ENCODE measurements at places on chromosomes 4 and X. TPM values are rescaled to one million over a fixed set of nuclear protein-coding genes. Genes with fewer than 3 reads are reported as not detected.

DNA sequence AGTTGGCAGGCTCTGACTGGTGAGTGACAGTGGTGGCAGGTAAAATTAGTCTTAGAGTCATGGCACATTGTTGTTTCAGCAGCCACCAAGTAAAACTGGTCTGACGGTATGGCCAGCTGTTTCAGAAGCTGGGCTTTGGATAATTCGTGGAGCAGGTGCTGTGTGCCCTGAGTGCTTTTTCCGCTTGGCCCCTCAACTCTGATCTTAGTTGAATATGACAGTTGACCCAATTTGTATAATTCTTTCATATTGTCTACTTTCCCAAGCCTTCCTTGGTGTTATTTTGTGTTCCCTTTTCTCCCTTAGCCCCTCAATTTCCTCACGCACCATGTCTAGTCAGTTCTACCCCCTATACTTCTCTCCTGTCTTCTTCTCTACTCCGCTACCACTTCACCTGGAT is 32.0 kb downstream of the CDS1 start:
- no peak for DNase-seq

GRCh38 chr4:145786261-145786660 is 106.3 kb downstream of the C4orf51 start:
- no peak for DNase-seq

DNA sequence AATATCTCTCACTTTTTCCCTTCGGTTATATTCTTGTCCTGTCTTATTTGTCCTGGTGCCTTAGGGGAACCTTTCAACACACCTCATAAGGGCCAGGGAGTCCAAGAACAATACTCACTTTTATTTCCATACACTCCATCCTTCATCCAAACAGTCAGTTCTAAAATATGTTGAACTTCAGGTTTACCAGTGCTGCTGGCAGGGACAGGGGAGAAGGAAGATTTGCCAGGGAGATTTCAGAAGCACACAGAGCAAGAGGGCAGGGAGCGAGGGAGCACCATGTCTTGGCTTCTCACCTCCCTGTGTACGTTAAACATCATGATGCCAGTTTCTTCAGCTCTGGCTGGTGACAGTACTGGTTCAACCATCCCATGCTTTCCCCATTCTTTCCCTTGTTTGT is 631.1 kb upstream of the FAT1 start:
- no peak for DNase-seq

The H2AZ1 gene
- 407 TPM for polyA plus RNA-seq

GRCh38 chr4:72468904-72469502 is 100.0 kb downstream of the ADAMTS3 start:
- no peak for DNase-seq

DNA sequence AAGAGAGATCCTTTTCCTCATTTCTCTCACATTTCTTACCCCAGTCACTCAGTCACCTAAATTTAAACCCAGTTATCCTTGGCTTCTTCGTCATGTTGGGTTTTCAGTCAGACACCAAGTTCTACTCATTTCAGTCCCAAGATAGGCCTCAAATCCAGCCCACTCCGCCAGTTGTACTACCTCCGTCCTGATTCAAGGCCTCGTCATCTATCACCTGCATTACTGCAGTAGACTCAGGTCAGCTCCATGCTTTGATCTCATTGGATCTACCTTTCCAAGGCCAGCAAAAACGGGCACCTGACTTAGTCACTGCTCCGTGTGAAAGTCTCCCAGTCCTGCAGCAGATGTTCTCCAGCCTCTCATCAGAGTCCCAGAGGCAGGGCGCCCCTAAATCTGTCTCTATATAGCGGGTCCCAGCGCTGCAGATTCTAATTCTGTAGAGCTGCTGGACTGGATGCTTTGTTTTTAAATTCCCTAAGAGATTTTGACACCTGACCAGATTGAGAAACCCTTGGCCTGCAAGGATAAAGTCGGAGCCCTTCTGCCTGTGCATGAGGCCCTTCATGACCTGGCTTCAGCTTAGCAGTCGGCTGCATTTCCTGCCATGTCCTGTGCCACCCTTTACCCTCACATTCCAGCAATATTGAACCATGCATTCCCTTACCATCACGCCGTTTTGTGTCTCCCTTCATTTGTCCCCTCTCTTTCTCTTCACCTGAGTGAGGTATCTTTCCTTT is 53.7 kb downstream of the ZFX start:
- no peak for DNase-seq

GRCh38 chr4:102807345-102807744 is 20.0 kb downstream of the UBE2D3 start:
- no peak for DNase-seq

The FAM184B gene
- polyA plus RNA-seq = 0.73 TPM

The ZFP92 gene
- polyA plus RNA-seq = 1.0 TPM

DNA sequence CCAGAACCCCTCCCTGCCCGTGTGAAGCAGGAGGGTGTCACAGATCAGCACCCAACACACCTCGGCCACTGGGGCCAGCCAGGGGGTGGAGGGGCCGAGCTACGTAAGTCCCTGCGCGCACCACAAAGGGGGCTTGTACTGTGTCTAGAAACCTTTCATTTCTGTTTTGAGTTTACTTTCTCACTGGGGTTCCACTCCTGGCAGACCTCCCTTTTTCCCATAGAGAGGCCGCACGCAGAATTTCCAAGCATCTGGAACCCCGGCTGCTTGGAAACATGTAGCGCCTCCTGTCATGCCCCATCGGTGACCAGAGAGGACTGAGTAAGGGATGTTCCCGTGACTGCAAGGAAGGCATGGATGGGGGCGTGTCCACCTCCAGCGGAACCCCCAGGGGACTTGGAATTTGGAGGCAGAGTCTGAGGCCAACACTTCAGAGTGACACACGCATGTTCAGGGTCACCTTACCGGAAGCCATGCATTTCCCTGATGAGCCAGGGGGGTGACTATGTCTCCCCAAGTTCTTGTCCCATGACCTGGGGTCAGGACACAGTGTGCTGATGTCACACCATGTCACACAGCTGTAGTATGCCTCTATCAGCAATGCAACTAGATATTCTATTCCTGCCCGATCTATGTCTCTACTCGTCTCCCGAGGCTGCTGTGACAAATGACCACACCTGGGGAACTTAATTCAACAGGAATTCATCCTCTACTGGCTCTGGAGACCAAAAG is 105.3 kb downstream of the DHRSX start:
- no peak for DNase-seq

The SCFD2 gene
- 14.8 TPM for polyA plus RNA-seq

GRCh38 chrX:56248492-56248891 is 16.3 kb downstream of the KLF8 start:
- DNase-seq = no peak

GRCh38 chrX:114841051-114841450 is 176.4 kb downstream of the IL13RA2 start:
- no peak for DNase-seq

DNA sequence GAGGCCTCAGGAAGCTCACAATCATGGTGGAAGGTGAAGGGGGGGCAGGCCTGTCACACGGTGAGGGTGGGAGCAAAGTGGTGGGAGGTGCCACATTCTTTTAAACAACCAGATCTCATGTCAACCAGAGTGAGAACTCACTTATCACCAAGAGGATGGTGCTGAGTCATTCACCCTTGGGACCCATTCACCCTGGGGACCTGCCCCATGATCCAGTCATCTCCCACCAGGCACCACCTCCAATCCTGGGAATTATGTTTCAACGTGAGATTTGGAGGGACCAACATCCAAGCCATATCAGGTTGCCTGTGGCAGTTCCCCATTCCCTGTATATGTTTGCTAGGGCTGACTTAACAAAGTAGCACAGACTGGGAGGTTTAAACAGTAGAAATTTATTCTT is 318.4 kb upstream of the CLNK start:
- no peak for DNase-seq

DNA sequence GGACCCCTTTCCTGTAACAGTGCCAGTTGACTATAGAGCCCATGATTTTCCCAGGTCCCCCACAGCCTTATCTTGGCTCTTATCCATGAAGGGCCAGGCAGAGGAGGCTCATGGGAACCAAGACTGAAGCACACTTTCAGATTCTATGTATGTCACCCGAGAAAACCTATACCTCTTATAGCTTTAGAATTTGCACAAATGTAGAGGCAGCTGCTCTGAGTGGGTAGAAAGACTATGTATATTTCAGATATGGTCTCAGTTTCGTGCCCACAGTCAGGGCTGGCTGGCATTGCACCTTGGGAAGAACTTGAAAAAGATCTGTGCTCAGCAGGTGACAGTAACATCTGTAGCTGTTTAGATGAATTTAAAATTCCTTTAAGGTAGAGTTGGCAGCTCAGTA is 8.3 kb upstream of the LNX1 start:
- no peak for DNase-seq

- no peak for DNase-seq
Measured at GRCh38 chrX:65609237-65609636, 58.2 kb upstream of the MSN start.

- DNase-seq = no peak
Measured at GRCh38 chrX:111041018-111041462, 55.0 kb upstream of the PAK3 start.

The PRPS2 gene
- polyA plus RNA-seq = 114 TPM

GRCh38 chrX:108412783-108413182 is 25.4 kb downstream of the COL4A6 start:
- no peak for DNase-seq

The PCDH10 gene
- polyA plus RNA-seq = 7.5 TPM

GRCh38 chr4:136918772-136919171 is 613.5 kb downstream of the PCDH18 start:
- no peak for DNase-seq

DNA sequence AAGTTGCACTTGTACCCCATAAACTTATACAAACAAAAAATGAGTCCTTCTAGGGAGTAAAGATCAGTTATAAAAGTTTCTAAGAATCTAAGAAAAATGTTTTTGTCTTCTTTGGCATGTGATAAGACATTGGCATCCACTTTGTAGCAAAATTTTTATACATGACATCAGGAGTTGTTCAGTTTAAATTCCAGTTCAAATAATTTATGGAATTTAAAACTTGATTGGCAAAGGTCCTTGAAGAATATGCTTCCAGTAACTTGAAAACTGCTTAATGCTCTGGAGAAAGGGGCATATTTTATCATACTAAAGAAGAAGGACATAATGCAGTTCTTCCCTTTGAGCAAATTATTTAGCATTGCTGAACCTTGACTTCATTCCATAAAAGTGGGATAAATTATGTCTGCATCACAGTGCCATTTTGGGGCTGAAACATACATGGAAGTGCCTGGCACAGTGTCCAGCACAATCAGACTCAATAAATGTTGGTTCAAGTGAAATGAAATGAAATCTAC is 163.3 kb upstream of the IL15 start:
- no peak for DNase-seq

DNA sequence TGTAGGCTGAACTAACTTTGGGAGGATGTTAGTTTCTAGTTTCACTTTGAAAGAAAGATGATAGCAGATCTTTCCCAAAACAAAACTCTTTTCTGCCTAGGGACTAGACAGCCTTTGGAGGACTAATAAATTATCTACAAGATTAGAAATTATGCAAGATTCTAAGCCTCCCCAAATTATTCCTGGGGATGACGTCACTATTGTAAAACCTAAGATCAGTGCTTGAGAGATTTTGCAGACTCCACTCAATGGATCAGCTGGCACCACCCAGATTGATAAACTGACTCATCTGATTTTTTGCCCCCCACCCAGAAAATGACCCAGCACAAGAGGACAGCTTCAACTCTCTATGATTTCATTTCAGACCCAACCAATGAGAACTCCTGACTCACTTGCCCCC is 1057.9 kb upstream of the DIAPH2 start:
- DNase-seq = no peak

The PITX2 gene
- polyA plus RNA-seq = 3.3 TPM

DNA sequence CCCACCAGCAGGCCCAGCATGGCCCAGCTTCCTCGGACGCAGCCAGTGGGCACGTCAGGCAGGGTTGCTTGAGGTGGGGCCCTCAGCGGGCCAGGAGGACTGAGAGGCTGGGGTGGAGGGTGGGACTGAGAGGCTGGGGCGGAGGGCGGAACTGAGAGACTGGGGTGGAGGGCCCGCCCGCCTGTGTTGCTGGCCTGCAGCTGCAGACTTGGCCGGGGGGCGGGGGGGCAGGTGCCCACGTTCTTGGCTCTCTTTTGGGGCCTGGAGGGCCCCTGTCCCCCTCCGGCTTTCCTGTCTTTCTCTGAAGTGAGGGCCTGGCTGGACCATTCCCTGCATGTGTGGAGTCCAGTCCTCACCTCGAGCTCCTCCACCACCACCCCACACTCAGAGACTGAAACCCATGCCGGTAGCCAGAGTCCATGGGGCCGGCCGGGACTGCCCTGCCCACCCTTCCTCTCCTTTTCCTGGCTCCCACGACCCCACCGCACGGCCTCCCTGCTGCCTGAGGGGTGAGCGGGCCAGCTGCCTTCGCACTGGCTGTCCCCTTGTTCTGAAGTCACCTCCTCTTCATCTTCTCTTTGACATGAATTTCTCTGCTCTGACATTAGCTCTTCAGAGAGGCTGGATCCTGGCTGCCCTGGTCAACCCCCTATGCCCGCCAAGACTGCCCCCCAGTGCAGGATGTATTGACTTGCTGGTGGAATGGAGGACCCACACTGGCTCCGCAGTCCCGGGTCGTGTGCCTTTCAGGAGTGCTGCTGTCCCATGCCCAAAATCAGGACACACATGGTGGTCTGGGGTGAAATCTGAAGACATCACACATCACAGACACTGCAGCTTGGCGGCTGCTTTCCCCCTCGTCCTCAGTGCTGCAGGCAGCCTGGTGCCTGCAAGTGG is 10.1 kb upstream of the NKX1-1 start:
- no peak for DNase-seq

The POF1B gene
- polyA plus RNA-seq = 0.17 TPM

The FAM53A gene
- 3.6 TPM for polyA plus RNA-seq

DNA sequence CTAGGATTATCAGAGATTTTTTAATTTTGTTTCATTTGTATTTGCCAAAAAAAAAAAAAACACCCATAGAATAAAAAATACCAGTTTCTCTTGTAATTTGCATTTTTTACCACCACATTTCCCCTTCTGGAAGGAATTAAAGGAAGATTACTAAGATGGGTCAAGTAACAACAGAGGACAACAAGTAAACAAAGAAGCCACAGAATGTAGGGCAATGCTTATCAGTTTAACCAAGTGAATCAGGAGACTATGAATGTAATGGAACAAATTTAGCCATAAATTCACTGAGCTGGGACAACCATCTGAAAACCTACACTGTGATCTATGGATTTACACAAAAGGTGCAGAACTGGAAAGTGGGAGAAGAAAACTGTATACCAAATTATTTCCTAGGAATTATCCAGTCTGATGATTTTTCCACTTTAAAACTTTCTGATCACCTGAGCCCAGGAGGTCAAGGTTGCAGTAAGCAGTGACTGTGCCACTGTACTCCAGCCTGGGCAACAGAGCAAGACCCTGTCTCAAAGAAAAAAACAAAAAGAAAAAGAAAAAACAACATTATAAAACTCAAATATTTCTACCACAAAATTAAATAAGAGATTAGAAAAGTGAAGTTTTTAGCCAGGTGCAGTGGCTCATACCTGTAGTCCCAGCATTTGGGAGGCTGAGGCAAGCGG is 32.4 kb downstream of the LRBA start:
- no peak for DNase-seq

The CYSLTR1 gene
- polyA plus RNA-seq = 1.7 TPM

Data from left renal cortex interstitium (tissue), 4 donors.